ENCODE measurements at places on chromosomes 12 and 14. TPM values are rescaled to one million over a fixed set of nuclear protein-coding genes. Genes with fewer than 3 reads are reported as not detected.

- peak; percentile 37 for DNase-seq
Observed at GRCh38 chr12:10501030-10501429, 4.7 kb upstream of the EIF2S3B start.

DNA sequence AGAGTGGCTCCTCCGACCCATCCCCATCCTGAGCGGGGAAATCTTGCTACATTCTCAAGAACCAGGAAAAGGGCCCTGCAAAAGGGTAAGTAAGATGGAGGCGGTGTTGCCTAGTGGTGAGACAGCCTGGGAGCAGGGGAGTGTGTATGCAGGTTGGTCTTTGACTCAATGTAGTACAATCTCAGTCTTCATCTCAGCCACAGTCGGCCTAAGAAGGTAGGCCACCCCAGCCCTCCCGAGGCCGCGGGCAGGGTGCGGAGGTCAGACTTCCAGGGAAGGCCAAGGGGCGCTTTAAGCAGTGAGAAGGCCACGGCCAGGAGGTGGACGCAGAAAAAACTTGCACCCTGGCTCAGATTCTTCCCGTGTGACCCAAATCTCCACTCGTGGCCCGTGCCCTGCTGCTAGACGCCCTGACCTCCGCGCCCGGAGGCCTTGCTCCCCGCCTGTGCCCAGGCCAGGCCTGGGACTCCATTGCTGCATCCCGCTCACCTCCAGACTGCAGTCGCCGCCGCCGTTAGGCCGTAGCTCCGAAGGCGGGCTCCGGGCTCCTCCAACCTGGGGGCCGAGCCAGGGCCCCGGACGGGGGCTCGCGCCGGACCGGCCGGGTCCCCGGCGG, 435 bp downstream of the FOXM1 start:
- peak; percentile 45 for DNase-seq

DNA sequence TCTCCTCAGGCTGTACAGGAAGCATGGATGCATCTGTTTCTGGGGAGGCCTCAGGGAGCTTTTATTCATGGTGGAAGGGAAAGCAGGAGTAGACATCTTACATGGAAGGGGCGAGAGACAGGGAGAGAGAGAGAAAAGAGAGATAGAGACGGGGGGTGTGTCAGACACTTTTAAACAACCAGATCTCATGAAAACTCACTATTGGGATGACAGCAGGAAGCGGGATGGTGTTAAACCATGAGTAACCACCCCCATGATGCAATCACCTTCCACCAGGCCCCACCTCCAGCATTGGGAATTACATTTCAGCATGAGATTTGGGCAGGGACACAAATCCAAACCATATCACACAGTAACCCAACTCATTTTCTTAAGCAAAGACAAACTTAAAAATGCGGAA, 110.0 kb upstream of the EEA1 start:
- DNase-seq, result no peak

GRCh38 chr14:67313153-67313552, 46.5 kb downstream of the ATP6V1D start:
- DNase-seq, result no peak

GRCh38 chr12:84763107-84763506, 149.5 kb downstream of the SLC6A15 start:
- DNase-seq, result no peak

DNA sequence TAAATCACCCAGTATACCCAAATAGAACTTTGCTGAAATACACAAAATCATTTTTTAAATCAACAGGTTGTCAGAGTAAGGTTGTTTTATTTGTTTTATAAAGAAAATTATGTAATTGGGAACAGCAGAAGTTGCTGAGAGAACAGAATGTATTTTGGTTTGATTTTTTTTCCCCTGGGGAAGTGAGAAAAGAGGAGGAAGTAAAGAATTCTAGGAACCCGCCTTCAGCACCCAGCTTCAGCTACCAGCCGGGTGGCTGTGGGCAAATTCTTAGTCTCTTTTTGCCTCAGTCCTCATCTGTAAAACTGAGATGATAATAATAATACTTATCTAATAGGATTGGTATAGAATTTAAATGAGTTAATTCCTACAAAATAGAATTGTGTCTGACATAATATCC, 119.4 kb downstream of the SRGAP1 start:
- DNase-seq, result no peak

DNA sequence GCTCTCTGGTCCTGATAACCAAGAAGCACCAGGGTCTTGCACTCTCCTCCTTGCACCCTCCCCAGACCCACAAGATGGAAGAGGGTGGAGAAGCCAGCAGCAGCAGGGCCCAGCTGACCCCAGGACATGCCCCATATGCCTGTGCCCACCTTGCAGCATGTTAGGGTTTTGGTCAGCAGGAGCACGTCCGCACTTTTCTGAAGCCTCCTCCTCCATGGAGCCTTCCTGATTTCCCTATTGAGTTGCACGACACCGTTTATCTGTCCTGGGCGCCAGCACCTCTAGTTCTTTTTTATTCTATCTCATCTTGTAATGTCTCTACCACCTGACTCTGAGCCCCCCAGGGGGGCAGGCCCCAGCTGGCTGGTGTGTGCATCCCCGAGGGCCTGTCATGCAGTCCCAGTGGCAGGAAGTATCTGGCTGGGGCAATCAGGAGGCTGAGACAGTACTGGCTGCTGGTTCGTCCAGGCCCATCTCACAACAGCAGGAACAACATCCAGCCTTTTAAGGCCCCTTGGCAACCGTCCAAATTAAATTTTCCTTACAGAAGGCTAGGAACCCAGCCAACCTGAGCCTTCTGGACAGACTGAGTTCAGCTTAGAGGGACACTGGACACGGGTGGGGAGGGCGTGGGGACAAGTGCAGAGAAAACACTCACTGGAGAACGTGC, 39.6 kb downstream of the CCDC85C start:
- DNase-seq, result no peak

DNA sequence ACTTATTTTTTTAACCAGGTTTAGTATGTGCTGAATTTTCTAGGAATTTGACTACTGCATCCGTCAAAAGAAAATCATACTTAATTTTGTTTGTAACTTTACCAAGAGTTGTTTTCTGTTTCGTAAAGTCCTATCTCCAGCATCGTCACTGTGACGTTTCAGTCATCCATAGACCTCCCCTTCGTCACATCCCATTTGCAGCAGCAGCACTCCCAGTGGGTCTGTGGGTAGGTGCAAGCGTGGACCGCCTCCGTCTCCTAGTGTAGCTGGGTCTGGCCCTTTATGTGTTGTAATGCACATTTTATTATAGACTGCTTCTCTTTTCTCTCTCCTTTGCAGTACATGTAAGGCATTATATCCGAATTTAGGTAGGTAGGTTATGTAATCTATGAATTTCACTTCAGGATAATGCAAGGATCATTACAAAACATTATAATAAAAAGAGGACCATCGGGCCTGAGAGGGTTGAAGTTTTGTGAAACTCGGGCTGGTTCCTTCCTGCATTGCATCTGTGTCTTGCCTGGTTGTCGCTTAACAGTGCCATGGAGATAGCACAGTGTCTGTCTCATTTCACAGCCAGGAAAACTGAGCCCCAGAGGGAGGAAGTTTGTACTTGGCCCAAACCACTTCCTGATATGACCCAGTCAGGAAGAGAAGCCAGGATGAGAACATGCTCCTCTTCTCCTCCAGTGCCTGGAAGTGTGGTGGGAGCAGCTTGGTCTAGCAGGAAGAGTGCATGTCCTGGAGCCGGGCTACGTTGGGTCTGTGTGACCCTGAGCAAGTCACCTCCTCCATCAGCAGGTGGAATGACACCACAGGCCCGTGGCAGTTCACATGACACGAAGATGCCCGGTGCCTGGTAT, 41.3 kb downstream of the EVL start:
- DNase-seq, result no peak

The GPR65 gene
- total RNA-seq, result not detected

DNA sequence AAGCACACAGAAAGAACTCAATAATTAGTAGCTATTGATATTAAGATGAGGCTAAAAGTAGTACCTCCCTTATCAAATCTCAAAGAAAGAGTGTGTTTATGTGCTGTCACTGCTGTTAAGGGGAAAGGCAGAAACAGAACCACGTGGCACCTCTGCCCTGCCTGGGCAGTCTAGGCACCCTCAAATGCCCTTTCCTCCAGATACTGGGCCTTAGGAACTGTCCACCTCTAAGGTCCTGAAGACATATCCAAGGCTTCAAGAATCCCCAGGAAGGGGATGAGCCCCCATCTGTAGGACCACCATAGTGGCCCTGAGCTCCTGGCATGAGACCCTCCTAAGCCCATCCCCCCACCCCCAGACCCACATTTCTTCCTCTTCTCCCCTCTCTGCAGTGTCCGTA, 29.1 kb downstream of the NGB start:
- DNase-seq, result no peak

The WSCD2 gene
- total RNA-seq, result not detected

GRCh38 chr12:56593909-56594621, 36.1 kb downstream of the BAZ2A start:
- peak; percentile 77 for DNase-seq

DNA sequence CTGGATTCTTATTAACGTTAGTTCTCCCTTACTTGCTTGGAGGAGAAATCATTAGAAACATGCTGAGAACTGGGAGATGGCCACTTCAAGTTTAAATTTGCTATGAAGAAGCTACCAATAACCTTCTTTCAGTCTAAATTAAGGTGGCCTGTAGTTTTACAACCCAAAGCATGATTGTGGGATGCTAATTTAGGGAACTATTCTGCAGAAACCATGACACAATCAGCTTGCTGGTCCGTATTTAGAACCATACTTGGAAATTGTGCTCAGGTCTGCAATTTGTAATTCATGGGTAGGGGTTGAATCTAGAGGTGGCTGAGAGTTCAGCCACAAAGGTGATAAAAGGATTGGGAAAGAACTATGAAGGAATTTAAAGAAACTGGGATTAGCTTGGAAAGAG, 405.7 kb downstream of the RAD51B start:
- no peak for DNase-seq

All from LHCN-M2 (cell line).